ENCODE measurements at places on chromosomes 11 and 22. TPM values are rescaled to one million over a fixed set of nuclear protein-coding genes. Genes with fewer than 3 reads are reported as not detected.
A peak's percentile ranks its signal among the peaks of the same experiment; 100 is the strongest.

The ZNRF3 gene
- 30.3 TPM for polyA plus RNA-seq

The PRODH gene
- 0.75 TPM for polyA plus RNA-seq

The UBQLN3 gene
- not detected for polyA plus RNA-seq

The TLCD5 gene
- 16.7 TPM for polyA plus RNA-seq

The OR52A1 gene
- 0.05 TPM for polyA plus RNA-seq

The CBLIF gene
- polyA plus RNA-seq, result not detected

GRCh38 chr11:102833731-102834130 is 9.7 kb downstream of the MMP3 start:
- DNase-seq, result no peak

GRCh38 chr11:75768909-75769771 is 562 bp downstream of the DGAT2 start:
- DNase-seq, result no peak

DNA sequence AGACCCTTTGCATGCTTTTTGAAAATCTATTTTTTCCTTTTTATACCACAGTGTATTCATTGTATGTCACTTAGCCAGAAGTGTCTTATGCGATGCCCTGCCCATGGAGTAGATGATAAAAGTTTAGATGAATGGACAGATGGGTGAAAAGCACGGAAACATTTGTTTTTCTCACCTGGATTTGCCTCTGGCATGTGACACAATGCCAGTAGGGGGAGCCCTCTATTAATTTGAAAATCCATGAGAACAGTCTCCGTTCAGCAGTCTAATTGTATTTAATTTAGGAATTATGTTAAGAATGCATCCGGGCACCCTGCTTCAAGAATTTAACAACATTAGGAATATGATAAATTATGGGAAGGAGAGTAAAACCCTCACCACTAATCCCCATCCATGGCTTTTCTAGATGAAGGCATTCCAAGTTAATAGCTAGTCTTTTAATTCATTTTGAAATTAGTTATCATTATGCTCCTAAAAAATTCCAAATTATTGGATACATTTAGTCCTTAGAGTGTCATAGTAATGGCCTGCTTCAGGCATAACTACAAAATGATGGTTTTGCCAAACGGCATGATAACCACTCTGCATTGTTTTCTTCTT is 55.3 kb upstream of the ALKBH3 start:
- no peak for DNase-seq

DNA sequence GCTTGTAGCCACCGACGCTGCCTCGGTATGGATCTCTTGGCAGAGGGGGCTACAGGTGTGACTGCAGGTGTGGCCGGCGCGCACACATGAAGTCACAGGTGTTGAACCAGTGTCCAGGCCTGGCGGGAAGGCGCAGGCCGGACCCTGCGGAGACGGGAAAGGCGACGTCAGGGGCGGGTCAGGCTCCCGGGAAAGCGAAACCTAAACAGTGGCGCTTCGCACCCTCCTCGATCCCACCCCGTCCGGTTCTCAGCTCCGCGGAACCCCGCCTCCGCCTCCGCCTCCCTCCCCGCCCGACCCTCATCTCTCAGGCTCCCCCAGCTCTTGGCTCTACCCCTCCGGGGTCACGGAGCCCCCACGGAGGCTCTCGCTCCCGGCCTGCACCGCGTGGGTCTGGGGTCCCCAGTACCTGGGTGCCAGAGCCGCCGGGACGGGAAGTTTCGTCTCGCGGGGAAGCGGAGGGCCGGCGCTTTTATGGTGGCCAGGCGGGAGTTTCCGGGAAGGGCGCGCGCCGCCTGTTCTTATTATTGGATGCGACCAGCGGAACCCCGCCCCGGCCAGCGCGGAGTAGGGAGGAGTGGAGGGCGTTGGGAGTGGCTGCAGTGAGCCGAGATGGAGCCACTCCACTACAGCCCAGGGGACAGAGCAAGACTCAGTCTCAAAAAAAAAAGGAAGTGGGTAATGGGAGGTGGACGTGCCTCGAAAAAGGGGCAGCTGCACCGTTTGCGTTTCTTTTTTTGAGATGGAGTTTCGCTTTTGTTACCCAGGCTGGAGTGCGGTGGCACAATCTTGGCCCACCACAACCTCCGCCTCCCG is at the start of gene IRF7:
TSS of gene IRF7 (minus strand) at position 447 of the 816 bp plus-strand sequence. CDS start 586 bp downstream, outside the sequence.
- DNase-seq, result peak; percentile 81

GRCh38 chr11:126978911-126979310 is 21.7 kb downstream of the KIRREL3 start:
- DNase-seq, result no peak

DNA sequence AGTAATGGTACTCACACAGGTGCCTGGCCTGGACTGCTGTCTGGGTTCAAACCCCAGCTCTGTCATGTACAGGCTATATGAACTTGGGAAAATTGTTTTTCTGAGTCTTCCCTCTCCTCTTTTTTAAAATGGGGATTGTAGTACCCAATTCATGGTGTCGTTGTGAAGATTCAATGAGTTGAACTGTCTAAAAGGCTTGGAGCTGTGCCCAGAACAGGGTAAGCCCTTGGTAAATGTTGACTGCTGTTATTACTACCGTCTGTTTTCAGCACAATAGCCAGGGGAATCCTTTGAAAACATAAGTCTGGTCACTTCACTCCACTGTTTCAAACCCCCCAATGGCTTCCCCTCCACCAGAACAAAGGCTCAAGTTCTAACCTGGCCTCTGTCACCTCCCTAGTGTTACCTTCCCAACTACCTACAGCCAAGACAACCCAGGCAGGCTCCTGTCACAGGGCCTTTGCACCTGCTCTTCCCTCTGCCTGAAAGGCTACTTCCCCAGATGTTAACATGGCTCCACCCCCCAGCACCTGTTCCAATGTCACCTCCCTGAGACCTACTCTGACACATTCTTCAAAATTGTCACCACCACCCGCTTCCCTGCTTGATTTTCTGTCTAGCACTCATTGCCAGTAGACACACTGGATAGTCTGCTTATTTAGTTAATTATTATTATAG is 152.8 kb downstream of the CHST1 start:
- DNase-seq, result no peak

- no peak for DNase-seq
These were observed 77.4 kb downstream of the FAM168A start for GRCh38 chr11:73520353-73521061.

GRCh38 chr11:7569044-7569443 is 55.2 kb downstream of the PPFIBP2 start:
- no peak for DNase-seq

DNA sequence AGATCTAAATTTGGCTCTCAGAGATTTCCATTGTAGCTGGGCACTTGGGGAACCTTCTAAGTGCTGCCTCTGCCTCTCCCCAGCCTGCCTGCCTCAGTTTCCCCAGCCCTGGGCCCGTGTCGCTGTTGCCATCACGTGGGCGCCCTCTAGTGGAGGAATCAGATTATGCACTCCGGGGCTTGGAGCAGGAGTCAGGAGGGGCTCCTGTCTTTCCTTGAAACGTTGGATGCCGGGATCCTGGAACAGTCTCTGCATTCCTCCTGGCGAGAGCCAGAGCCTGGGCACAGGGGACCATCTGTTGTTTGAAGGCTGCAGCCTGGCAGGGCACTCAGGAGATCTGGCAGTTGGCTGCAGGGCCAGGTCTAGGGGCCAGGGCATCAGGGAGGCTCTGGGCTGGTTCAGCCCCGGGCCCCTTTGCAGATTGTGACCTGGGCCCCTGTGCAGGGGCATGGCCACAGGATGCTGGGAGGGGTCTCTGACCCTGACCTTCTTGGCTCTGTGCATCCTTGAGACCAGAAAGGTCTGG is 71.6 kb downstream of the LRP5 start:
- no peak for DNase-seq

- DNase-seq, result no peak
These were observed 37.2 kb upstream of the ACER3 start for GRCh38 chr11:76823481-76824028.

DNA sequence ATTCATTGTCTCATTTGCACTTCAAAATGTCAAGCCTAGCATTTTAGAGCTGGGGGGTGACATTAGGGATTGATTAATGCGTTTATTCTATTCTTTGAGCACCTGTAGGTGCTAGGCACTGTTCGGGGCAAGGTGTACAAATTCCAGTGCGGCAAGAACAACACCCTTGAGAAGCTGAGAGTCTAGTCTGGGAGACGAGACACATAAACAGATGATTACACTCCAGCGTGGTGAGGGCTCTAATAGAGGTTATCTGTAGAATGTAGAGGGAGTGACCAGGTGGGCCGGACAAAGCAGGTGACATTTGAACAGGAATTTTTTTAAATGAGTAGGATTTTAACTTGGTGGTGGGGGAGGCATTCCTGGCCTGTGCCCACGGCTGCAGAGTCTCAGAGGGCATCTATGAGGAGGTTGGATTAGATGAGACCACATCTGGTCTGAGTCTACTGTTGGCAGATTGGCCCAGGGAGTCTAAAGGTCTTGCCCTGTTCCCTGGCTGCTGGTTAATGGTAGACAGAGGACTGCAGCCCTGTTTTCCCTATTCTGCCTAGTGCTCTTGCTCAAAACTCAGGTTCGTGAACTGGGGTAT is 970 bp downstream of the CAT start:
- DNase-seq, result no peak

DNA sequence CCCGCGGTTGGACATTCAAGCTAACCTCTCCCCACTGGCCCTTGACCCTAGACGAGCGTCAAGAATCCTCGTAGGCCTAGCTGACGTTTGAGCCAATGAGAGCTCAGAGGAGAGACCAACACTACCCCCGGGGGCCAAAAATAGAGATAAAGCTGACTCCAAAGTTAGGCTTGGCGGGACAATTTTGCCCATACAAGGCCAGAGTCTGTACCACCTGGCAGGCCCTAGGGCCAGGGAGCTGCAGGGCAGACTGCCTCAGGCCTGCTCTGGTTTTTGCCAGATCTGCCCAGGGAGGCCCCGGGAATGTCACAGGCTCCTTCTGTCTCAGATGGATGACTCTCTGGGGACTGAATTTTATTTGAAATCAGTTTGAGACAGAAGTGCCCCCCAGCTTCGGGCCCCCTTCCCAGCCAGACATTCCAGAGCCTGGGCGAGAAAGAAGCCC is 40.8 kb upstream of the ACCSL start:
- no peak for DNase-seq

DNA sequence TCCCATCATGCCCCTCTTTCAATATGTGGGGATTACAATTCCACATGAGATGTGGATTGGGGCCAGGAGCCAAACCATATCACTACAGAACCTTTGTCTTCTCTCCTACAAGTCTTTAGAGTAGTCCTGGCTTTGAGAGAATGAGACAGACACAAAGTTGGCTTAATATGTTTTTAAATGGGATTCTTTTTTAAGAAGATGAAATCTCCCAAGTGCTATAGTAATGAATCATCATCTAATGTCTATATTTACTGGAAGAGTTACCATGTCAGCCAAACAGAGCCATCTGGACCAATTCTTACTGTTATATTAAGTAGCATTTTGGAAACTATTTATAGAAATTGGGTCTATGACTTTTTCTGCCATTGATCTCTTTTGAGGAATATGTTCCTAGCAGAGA is 38.1 kb upstream of the CARD18 start:
- no peak for DNase-seq

DNA sequence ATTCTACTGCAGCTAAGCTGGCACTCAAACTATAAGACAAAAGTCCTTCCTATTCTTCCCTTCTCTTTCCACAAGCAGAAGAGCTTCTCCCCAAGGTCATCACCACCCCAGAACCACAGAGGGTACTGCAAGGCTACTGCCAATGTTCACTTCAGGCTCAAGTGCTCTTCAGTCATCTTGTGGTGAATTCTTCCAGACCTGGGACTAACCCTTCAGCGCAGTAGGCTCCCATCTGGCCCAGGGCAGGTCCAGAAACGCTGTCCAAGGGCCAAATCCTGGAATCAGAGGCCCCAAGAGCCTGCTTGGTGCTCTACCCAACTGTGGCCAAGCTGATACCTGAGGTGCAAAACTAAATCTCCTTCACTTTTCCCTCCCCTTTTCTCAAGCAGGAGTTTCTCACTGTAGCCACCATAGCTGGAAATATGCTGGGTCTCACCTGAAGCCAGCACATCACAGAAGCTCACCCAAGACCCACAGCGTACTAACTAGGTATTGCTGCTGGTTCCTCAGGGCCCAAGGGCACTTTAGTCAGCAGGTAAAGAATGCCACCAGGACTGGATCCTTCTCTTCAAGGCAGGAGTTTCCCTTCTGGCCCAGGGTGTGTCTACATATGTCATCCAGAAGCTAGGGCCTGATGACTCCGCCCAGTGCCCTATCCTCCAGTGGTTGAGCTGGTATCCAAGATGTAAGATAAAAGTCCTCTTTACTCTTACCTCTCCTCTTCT is 27.8 kb downstream of the FCHSD2 start:
- DNase-seq, result no peak

Data from left renal pelvis (tissue), 4 donors.